Dermis microvascular lymphatic vessel endothelial cell (primary cell): ENCODE measurements at places on chromosomes 1 and 21. TPM values are rescaled to one million over a fixed set of nuclear protein-coding genes. Genes with fewer than 3 reads are reported as not detected.

Gene B3GALT2
- total RNA-seq: 1.5 and 3.7 TPM in 2 replicates

Gene GFI1
- under 0.01 TPM in 1 of 2 replicates, not detected in the other for total RNA-seq

Gene CRYBG2
- total RNA-seq: 0.25 and 0.51 TPM in 2 replicates

Gene TMEM82
- total RNA-seq: 0.13 TPM in 1 of 2 replicates, not detected in the other

Gene ZNF644
- 35.9 and 40.1 TPM in 2 replicates for total RNA-seq

Gene PDZK1
- 0.13 TPM in 1 of 2 replicates, not detected in the other for total RNA-seq
